ENCODE measurements at places on chromosomes 1 and 21.
A peak's percentile ranks its signal among the peaks of the same experiment; 100 is the strongest.

DNA sequence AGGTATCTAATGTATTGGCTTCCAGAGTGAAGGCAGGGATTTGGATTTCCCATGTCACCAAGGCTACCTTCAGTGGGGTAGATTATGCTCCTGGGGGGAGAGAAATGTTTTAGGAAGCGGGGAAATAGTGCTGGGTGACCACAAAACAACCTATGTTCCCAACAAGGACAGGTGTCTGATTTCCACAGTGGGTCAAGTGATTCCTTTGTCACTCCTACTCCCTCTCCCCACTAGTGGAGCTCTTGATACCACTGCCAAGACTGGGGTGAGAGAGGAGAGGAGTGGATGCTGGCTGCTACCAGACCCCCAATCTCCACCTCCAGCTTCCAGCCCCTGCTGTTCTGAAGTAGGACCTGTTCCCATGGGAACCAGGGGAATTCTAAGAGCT lies 104.3 kb upstream of the FAM78B start:
- no peak for DNase-seq

- DNase-seq: no peak
These were observed 10.9 kb downstream of the PCSK9 start for GRCh38 chr1:55050283-55050682.

DNA sequence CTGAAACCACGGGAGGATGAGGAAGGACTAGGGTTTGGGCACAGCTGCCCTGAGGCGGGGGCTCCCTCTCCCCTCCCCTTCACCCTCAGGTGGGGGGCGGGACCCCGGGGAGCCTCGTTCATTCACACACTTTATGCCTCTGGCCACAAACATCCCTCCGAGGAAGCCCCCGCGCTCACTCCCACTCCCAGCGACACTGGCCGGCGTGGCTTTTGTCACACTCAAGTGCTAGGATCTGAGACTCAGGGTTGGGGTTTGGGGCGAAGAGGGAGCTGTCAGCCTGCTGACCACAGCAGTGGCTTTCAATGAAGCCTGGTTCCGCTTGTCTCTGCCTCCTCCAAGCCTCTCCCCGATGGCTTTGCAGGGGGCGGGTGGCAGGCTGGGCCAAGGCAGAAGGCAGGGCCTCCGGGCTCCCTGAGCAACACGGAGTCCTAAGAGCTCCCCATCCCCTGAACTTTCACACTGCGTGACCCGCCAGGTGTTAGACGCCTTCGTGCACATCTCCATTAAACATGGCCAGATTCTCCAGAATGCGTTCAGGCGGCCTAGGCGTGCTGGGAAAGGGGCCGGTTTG lies 178.1 kb downstream of the NPHP4 start:
- DNase-seq: no peak

- DNase-seq: peak; percentile 45
These were observed 169.3 kb upstream of the ETV3 start for GRCh38 chr1:157307491-157307890.

DNA sequence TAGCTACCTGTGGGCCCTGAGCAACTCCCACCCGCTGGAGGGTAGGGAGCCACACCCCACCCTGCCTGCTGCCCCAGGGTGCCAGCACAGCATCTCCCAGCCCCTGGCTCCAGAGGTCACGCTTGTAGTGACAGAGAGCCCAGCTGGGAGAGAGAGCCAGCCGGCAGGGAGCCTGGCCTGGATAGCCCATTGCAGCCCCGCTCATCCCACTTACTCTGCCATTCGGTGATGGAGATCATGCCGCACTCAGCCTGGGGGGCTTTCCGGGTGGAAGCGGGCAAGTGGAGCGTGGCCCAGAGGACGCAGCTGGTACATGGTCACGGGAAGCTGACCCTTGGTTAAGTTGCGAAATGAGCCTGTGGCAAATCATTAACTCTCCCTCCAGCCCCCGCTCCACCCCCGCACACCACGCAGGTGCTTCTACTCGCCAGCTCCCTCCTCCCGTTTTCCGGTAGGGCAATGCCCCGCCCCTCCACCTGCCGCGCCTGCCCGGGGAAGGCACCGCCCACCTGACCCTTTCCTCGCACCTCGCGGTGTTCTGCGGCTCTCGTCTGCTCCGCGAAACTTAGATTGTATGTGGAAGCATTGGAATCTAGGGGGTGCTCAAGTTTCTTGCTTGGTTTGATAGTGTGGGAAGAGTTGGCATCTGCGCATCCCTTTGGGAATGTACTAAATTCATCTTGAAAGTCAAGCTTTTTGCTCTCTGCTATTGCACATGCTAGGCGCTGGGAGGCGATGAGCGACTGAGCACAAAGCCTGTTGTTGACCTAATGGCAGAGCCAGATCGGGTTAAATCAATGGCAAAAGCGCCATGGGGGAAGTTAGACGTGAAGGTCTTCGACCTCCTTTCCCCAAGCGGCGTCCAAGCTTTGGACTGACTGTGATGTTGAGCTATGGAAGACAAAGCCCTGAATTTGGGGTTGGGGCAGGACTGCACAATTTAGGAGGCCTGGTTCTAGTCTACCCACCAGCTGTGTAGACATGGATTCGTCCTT lies at the start of gene GOLT1A:
Gene GOLT1A (minus strand): TSS at position 321 of the 995 bp plus-strand sequence. CDS start 82 bp downstream, at position 239.
- DNase-seq: peak; percentile 30

- DNase-seq: no peak
These were observed 34.4 kb downstream of the ADCY10 start for GRCh38 chr1:167879508-167879907.

DNA sequence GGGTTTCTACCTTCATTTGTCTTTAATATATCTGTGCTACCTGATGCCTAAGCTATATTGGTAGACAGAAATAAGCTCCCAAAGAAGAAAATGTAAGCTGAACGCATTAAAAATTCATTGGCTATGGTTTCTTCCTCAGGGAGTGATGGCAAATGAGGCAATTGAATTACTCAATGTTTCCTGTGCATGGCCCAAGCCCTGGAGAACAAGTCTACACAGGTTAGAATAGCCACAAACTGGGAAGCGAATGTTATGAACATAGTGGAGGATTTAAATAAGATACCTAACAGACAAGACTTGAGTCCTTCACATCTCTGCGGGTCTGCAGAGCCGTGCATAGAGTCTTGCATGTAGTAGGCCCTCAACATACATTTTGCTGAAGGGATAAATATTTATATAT lies 350.3 kb downstream of the RWDD3 start:
- no peak for DNase-seq

DNA sequence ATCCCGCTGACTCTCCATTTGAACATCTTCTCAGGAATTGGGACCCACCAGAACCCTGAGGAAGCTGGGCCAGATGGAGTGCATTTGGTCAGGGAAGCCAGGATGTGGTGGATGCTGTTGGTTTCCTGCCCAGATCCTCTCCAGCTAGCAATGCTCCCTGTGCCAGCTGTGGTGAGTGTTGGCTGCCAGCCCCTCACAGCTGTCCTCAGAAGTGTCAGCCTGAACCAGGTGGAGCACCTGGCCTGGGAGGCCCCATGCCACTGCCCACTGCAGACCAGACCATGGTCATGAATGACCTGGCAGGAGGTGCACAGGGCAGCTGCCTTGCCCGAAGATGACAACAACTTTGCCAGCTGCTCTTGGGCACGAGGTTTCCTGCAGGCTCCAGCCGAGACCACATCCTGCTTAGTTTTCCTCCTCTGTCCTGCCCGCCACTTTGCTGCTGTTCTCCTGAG lies 54.4 kb downstream of the PRSS38 start:
- DNase-seq: no peak

DNA sequence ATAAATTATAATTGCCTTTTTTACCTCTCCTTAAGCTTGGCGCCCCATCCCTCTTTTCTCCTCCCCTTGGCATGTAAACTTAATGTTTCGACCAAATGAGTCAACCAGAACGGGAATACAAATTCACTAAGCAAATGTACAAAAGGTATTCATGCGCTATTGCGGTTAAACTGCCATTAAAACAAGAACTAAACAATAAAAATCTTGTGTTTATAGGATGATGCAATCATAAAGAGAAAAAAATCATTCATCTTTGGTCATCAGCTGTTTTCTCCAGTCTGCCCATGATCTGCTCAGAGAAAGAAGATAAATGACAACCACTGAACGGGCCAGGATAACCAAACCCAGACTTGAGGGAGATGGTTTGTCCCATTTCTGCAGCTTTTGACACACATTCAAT lies 534.2 kb upstream of the PLXNA2 start:
- no peak for DNase-seq

GRCh38 chr1:222973561-222973960 lies 158.7 kb downstream of the DISP1 start:
- no peak for DNase-seq

DNA sequence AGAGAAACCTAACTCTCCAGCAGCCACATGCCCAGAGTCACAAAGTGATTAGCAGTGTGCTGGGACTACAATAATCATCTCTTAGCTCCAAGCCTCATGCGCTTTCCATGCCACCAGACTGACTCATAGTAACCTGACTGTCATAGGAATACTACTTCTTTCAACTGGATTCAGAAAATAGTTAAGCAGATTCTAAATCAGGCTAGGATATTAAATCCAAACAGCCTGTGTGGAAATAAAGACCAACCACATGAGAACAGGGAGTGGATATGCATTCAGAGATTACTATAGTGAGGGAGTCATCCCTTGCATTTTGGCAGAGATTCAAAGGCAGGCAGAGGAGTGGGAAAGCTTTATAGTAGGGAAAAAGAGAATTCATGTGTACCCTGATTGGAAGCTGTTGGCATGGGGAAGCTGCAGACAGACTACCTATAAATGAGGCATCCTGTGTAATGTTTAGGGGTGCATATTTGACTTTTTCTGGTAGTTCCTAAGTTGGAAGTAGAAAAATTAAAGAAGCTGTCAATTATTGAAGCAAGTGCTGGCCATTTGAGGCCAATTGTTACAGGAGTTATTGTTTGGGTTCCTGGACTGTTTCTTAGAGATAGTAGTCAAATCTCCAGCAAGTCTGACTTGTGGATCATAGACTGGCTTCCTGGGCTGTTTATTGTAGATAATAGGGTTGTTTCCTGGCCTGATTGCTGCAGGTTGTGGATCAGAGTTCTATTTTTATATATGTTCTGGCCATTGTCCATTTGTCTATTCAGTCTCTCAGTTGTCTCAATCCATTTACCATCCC lies 31.7 kb upstream of the DNAH14 start:
- no peak for DNase-seq

DNA sequence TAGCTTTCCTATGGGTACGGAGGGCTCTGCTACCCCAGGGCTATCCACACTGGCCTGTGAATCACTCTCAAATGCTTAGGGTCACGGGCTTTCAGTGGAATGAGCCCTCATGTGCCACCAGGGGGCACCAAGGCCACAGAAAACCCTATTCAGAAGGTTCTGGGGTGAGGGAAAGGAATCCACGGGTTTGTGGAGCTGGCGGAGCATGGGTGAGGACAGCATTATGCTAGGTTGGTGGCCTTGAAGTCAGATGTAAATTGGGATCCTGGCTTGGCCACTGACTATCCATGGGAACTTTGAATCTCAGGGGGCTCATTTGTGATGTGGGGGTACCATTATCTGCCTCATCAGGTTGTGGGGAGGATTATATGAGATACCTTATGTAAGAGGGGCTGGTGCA lies 5.1 kb upstream of the LAMTOR5 start:
- peak; percentile 76 for DNase-seq

- DNase-seq: no peak
These were observed 115.7 kb upstream of the UBE2U start for GRCh38 chr1:64087768-64088167.

GRCh38 chr1:184489908-184490307 lies 103.1 kb downstream of the C1orf21 start:
- DNase-seq: no peak

- no peak for DNase-seq
These were observed 19.3 kb downstream of the SPEN start for GRCh38 chr1:15866721-15867201.

DNA sequence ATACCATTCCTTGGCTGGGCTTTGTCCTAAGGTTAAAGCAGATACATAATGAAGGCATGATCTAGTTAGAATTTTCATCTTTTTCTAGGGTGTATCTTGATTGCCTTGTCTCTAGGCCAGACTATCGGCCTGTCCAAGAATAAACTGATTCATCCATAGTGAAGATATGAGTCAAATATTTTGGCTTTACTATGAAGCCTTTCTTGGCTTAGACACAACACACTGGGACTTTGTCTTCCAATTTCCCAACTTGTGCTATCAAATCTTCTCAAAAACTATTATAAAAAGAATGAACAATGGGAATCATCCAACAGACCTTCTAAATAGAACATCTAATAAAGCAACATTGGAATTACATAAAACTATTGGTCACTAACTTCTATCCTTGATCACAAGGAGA lies 64.8 kb downstream of the WARS2 start:
- DNase-seq: no peak

DNA sequence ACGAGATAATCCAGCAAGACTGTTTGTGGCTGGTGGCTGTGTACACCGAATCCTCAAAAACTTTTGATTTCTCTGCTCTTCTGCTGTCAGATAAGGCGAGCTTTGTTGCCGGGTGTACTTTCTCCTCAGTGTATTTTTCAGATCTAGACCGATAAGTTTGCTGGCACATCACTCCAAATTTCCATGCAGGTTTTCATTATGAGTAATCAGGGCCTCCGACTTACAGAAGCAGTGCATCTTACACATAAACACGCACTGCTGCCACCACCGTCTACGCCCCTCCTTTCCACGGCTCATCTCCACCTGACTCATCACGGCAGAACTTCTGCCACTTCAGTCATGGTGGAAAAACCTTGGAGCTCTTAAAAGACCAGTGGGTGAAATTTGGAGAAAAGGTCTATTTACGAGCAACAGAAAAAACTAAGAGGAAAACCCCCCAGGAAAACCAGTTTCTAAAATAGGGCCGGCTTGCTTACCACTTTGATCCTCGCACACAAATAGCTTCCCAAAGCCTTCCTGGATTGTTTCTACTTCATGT lies 7.7 kb downstream of the ZBTB21 start:
- DNase-seq: peak; percentile 91

DNA sequence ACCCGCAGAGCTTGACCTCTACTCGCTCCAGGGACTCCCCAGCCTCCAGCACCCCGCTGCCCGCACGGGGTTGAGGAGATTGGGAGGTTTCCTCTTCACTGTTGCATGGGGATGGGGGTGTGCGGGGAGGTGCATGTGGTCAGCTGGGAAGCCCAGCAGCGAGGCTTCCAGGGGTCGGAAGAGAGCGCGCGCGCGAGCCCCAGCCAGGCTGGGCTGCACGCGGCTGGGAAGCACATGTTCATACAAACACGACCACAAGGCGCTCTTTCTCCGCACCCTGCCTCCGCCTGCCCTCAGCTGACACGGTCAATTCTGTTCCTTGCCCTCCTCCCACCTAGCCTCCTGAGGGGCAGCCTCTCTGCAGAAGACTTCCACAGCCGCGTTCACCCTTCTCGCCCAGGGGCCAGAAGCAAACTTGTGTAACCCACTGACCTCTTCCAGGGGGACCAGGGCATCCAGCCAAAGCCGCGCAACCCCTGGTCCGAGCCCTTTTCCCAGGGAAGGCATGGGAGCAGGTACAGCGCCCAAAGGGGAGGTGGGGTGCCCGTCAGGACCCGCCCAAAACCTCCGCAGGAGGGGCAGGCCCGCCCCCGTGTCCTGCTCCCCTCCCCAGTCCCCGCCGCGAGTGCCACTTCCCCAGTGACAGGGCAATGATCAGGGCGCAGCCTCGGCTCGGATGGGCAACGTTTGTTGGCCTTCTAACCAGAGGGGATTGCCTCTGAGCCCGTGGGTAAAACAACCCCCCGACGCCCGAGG lies 1.3 kb downstream of the COL24A1 start:
- peak; percentile 31 for DNase-seq
